DND-41 (cell line): ENCODE measurements at places on chromosomes 4 and X.

DNA sequence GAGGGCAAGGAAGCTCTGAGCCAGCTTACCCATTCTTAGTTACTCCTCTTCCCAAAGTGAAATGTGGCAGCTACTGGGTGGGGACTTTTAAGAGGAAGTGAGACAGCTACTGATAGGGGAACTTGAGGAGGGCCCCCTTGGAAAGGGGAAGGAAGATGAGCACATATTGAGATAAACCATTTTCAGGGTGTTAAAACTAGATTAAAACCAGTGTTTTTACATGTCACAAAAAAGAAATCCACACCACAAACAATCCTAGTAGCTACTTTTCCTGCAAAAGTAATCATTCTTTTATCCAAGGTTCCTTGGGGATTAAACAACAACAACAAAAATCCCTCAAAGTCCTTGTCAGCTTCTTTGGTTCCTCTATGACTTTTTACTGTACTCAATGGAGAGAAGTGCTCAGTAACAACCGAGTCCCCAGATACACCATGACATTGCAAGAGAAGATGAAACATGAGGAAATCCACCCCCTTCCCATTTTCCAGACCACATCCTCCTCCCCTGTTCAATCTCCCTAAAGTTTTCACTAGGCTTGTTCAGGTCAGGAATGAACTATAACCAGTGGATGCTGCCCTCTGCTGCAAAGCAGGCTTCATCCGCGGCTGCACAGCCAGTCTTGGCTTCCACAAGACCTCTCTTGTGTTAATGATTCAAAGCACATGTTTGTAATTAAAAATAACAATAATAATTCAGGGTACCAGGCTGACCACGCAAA lies 113.5 kb upstream of the TMEM164 start:
- H3K27ac ChIP-seq: no peak overlapping the region
- no peak for DNase-seq
- no peaks in the 10 kb centered on the region for H3K27me3 ChIP-seq
- H3K4me3 ChIP-seq: no peak overlapping the region
- no peaks in the 10 kb centered on the region for H3K36me3 ChIP-seq

DNA sequence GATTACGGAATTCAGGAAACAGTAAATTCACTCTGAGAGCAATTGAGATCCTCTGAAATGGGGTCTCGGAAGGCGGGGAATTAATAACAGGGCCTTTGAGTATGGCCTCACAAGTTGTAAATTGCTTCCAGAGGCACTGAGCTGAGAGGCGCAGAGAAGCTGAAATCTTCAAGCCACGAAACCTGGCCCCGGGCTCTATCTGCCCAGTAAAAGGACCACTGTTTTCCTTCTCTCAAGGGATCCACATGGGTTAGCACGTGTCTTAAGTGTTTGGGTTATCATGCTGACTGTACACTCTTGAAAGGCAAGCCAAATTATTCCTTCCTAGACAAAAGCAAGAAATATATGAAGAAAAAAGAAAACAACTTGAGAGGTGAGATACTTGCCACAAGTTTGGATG lies 1012.9 kb upstream of the FTHL17 start:
- no peak overlapping the region for H3K4me3 ChIP-seq
- H3K36me3 ChIP-seq: no peaks in the 10 kb centered on the region
- no peaks in the 10 kb centered on the region for H3K27me3 ChIP-seq
- H3K4me1 ChIP-seq: no peaks in the 10 kb centered on the region
- H3K27ac ChIP-seq: no peak overlapping the region
- no peak for DNase-seq

DNA sequence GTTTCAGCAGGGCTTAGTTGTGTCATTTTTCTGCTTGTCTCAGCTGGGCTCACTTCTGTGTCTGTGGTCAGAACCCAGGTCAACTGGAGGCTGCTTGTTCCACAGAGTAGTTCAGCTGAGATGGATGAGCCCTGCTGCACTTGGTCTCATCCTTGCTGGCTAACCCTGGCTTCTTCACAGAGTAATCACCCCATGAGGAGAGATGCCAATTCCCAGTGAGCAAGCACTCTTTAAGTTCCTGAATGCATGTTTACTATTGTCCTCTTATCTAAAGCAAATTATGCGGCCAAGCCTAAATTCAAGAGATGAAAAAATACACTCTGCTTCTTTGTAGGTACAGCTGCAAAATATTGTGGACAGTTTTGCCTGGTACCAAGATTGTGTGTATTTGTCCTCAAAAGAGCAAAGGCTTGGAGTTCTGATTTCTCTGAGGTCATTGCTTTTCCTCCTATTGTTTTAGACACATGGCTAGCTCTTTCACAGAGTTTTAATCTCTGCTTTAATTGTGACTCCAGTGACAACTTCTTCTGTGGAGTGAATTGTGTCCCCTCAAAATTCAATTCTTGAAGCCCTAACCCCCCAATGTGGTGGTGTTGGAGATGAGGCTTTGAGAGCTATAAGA lies 236.6 kb upstream of the ANKRD50 start:
- no peaks in the 10 kb centered on the region for H3K4me1 ChIP-seq
- DNase-seq: no peak
- H3K27ac ChIP-seq: no peak overlapping the region
- H3K4me3 ChIP-seq: no peak overlapping the region

DNA sequence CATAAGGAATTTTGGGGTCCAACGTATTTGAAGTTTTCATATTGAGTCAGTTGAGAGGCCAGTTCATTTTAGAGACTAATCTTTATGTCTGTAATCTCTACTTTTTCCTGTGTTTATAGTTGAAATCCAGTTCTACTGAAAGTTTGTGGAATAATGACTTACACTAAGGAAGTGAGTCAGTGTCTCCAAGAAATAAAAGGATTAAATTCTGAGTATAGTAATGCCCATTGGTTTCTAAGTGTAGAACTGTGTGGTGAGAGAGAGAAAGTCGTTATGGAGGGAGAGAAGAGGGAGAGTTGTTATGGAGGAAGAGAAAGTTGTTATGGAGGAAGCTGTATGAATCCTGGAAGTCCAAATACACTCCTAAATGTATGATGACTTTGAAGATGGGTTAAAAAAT lies 264.6 kb upstream of the HAND2 start:
- no peak for DNase-seq
- H3K4me3 ChIP-seq: no peak overlapping the region
- H3K36me3 ChIP-seq: no peaks in the 10 kb centered on the region
- H3K27ac ChIP-seq: no peak overlapping the region

DNA sequence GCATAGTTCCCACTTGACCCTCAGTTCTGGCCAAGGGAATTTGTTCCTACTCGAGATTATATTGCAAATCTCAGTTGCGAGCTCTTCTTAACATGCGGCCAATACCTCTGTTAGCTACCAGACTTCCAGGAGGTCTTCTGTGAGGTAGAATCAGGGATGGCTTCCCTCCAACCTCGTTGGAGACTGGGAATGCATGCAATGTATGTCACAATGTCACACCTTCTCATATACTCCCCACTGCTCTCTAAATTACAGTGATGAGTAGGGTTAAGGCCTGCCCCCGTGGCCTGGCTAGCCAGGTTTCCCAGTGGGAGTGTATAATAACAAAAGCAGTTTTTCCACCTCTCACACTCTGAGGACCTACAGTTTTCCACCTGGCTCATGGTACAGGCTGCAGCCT lies 1962.5 kb downstream of the ARAP2 start:
- H3K27ac ChIP-seq: no peak overlapping the region
- no peak overlapping the region for H3K4me3 ChIP-seq
- DNase-seq: no peak
- H3K4me1 ChIP-seq: no peaks in the 10 kb centered on the region
- H3K36me3 ChIP-seq: no peaks in the 10 kb centered on the region
